Smooth muscle cell of the brain vasculature (primary cell): ENCODE measurements at places on chromosomes 1 and 21.

DNA sequence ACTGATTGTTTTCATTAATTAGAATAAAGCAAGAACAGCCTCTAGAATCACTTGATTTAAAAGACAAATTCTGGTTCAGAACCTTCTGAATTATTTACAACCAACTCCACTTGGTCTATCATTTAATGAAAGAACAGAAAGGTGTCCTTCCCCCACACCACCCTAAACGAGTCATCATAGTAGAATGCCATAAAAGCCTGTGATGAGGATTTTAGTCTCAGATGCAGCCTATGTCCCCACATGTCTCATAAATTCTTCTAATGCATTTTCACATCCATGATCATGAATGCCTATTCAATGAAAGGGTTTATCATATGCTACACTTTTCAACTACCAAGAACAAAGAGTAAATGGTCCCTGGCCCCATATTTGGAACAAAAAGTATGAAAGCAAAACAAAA, 508.1 kb downstream of the DPYD start:
- no peak for DNase-seq

- DNase-seq: no peak
Measured at GRCh38 chr1:20584890-20585289, 4.0 kb upstream of the CDA start.

DNA sequence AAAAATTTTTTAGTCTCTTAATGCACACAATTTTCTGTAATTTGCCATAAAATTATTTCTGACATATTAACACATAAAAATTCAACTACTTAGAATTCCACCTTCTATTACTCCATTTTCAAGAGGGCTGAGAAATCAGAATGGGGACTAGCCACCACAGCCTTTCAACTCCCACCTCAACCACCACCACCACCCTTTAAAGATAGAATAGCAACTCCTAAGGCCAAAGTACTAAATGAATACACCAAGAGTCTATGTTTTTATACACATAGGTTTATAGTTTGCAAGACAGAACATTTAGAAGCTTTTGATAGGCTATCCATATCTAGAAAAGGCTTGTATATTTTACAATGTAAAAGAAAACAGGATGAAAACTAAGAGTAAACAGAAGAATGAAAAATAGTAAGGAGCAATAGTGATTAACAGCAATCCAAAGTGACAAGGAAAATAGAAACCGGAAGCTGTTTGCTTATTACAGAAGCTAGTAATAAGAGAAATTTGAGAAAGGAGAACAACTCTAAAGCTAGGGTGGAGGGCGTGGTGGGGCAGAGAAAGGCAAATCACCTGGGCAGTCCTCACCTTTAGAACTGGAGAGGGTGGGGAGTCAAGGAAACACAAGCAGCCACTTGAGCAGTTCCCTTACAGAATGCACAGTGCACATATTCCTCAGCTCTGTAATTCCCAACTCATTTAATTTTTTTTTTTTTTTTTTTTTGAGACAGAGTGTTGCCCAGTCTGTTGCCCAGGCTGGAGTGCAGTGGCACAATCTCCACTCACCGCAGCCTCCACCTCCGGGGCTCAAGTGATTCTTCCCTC, 27.7 kb downstream of the EPS15 start:
- DNase-seq: no peak

DNA sequence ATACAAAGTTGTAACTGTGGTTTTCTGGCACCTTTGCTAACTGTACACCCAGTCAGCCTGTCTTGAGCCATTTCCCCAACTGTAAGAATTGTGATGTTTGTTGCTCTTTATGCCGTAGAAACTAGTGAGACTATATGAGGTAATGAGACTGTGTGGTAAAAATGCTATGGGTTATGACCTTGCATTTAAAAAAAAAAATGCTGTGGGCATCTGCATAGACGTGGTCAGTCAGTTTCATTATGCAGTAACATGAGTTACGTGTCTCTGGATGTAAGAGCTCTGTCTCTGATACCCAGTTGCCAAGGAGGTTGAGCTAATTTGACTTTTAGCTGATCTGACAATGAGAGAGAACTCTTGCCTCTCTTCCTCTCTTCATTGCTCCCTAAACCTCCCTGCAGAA, 80.6 kb upstream of the LAMC2 start:
- no peak for DNase-seq

- no peak for DNase-seq
Measured at GRCh38 chr1:107413546-107413945, 272.7 kb downstream of the NTNG1 start.
